Activated naive CD8-positive, alpha-beta T cell treated with anti-CD3 and anti-CD28 coated beads, Interleukin-2, amount 50 U/mL, for 24 hours (primary cell): ENCODE measurements at places on chromosomes 13 and 19.

DNA sequence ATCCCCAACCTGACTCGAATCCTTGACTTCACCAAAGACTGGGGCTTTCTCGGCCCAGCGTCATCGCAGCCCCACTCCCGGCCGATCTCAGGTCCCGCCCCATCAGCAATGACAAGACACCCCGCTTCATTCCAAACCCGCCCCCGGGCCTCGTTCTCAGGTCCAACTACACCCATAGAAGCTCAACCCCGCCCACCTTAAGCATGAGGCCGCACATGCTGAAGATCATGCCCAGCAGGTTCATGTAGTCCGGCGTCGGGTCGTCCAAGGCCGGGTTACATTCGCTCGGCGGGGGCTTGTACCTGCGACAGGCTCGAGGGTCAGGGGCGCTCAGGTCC, 2.3 kb downstream of the WDR83 start:
- H3K27ac ChIP-seq: peak overlapping the region; percentile 98
- peak overlapping the region; percentile 96 for H3K4me3 ChIP-seq
- DNase-seq: peak; percentile 67
- H3K4me1 ChIP-seq: peaks cover 56% of the 10 kb centered on the region
- no peaks in the 10 kb centered on the region for H3K27me3 ChIP-seq

DNA sequence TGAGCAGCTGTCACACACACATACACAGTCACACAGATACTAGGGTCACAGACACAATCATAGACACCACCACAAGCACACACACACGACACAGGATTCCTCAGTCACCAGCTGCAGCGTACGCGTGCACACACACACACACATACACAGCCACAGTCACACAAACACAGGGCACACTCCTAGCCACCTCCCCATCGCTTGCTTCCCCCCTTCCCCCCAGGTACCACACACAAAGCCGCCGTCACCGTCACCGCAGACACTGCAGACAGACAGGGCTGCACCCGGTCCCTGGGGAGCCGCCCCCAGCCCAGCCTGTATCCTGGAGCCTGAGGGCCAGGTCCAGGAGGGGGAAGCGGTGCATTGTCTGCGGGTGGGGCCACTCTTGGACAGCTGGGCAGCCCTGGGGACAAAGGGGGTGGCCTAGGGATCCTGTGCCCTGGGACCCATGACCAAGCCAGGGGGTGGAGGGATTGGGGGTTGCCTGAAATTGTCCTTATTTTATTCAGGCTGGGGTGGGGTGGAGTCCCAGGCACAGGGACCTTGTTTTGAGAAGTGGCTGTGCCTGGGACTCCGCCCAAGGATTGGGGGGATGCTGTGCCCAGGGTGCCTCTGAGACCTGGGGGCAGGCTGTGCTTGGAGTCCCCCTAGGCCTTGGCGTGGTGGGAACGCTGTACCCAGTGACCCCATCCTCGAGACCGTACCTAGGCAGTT, 957 bp downstream of the NUMBL start:
- peaks cover 12% of the 10 kb centered on the region for H3K36me3 ChIP-seq
- no peaks in the 10 kb centered on the region for H3K27me3 ChIP-seq
- peak; percentile 32 for DNase-seq
- H3K27ac ChIP-seq: no peak overlapping the region
- H3K4me3 ChIP-seq: no peak overlapping the region

- no peak for DNase-seq
- no peaks in the 10 kb centered on the region for H3K36me3 ChIP-seq
- peaks cover 2% of the 10 kb centered on the region for H3K27me3 ChIP-seq
- no peak overlapping the region for H3K4me3 ChIP-seq
- H3K27ac ChIP-seq: no peak overlapping the region
These were observed 42.5 kb upstream of the SCEL start for GRCh38 chr13:77492982-77493381.

GRCh38 chr13:97226788-97227627, 4.9 kb downstream of the MBNL2 start:
- no peaks in the 10 kb centered on the region for H3K27me3 ChIP-seq
- peak; percentile 33 for DNase-seq
- H3K36me3 ChIP-seq: peaks cover 3% of the 10 kb centered on the region
- peak overlapping the region; percentile 67 for H3K27ac ChIP-seq

DNA sequence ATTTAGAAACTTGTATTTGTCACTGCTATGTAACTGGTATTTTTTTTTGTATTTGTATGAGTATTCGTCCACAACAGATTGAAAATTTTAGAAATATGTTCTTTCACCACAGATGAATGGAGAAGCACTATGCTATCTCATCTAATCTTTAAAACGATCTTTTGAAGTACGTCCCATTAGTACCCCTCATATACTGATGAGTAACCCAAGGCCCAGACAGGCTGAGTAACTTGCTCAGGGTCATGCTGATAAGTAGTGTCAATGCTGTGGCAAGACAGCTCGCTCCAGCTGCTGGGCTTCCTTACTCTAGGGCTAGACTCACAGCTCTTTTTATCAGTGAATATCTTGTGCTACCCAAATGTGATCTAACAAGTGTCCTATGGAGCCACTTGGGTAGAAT, 154.2 kb downstream of the SUCLA2 start:
- no peaks in the 10 kb centered on the region for H3K36me3 ChIP-seq
- H3K27me3 ChIP-seq: no peaks in the 10 kb centered on the region
- H3K4me3 ChIP-seq: no peak overlapping the region
- peaks cover 2% of the 10 kb centered on the region for H3K4me1 ChIP-seq
- H3K27ac ChIP-seq: no peak overlapping the region
